Activated B cell treated with CpG ODN at 0.5 μM for 24 hours (primary cell): ENCODE measurements at places on chromosomes 5 and 9. TPM values are rescaled to one million over a fixed set of nuclear protein-coding genes. Genes with fewer than 3 reads are reported as not detected.

Gene RASEF
- not detected in 2 replicates for total RNA-seq

Gene SH3GL2
- not detected in 2 replicates for total RNA-seq

DNA sequence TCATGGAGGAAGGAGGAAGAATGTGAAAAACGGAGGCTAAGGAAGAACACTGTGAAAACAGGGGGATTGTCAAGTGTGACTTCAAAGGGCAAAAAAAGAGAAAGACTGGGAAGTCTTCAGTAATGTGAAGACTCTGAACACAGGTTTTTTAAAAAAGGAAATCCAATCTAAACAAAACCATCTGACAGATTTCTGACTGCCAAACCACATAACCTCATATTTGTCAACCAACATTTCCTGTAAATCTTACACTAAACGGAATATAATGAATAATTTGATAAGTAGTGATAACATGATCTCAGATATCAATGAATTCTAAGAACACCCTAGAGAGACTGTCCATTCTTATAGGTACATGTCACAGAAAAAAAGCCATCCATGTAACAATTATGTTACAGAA is 124.7 kb downstream of the FBN2 start:
- DNase-seq, result no peak
- no peaks in the 10 kb centered on the region for H3K27me3 ChIP-seq
- no peaks in the 10 kb centered on the region for H3K36me3 ChIP-seq
- H3K4me3 ChIP-seq, result no peak overlapping the region

DNA sequence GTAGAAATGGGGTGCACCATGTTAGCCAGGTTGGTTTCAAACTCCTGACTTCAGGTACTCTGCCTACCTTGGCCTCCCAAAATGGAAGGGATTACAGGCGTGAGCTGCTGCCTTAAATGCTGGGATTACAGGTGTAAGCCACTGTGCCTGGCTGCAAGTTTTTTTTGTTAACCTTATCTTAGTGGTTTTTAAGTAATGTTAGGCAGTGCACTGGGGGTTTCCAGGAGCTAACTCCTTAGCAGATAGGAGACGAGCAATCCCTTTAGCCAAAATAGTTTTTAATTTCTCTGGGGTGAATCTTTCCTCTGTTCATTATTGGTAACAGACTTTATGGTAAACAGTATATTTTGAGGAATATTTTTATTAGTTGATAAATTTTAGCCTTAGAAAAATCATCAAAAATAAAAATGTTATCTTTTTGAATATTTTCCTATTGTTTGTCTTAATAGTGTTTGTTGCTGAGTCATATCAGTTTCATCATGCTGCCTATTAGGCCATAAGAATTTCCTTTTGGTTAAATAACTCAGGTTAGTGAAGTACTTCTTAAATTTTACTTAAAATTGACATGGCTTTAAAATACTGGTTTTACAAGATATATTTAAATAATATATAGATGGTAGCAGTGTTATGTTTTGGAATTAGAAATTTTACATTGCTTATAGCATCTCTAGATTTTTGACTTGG is 37.9 kb downstream of the LMNB1 start:
- no peak for DNase-seq
- H3K4me3 ChIP-seq, result no peak overlapping the region
- H3K36me3 ChIP-seq, result peaks cover 55% of the 10 kb centered on the region
- no peaks in the 10 kb centered on the region for H3K27me3 ChIP-seq

DNA sequence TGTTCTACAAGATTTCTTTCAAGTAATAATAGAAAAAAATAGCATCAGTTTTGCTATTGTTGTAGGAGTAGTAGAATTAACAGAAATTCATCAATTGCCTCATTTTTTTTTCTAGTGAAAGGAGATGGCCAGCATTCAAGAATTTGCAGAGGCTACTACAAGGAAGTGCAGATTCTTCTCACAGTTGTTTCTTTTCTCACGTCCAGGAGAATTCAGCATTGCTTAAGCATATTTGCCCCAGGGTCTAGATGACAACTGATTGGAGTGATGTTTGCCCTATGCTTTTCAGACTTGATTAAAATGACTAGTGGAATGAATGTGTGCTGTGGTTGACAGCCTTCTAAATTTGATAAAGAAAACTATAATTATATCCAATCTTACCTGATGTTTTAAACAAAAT is 46.6 kb upstream of the SLC12A2 start:
- H3K27me3 ChIP-seq, result no peaks in the 10 kb centered on the region
- H3K4me1 ChIP-seq, result peaks cover 21% of the 10 kb centered on the region
- H3K4me3 ChIP-seq, result no peak overlapping the region

- H3K4me1 ChIP-seq, result peaks cover 22% of the 10 kb centered on the region
- DNase-seq, result no peak
- H3K27me3 ChIP-seq, result peaks cover 2% of the 10 kb centered on the region
- no peak overlapping the region for H3K4me3 ChIP-seq
Measured at GRCh38 chr9:134380542-134381271, 54.5 kb downstream of the RXRA start.

- H3K36me3 ChIP-seq, result no peaks in the 10 kb centered on the region
- H3K27ac ChIP-seq, result no peak overlapping the region
- H3K4me3 ChIP-seq, result no peak overlapping the region
Measured at GRCh38 chr9:134209731-134210311, 45.5 kb upstream of the RNU6ATAC start.

DNA sequence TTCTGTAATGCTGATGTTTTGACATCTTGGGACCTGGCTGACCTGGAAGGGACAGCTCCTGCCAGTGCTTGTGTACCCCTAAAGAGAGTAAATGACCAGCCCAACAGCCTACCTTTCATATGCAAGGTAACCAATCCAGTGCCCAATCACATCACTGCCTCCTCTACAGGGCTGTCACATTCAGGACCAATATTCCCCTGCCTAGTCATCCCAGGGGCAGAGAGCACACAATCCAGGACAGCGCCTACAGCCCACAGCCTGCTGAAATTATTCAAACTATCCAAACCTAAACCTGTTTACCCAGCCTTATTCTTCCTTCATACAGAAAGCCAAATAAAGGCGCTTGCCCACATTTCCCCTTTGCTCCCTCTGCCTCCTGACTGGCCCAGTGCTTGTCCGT is 284.1 kb downstream of the CTNND2 start:
- no peaks in the 10 kb centered on the region for H3K36me3 ChIP-seq
- no peak overlapping the region for H3K4me3 ChIP-seq
- no peak for DNase-seq
- H3K27ac ChIP-seq, result no peak overlapping the region
